Retina (tissue), 1 donor: ENCODE measurements at places on chromosomes 12 and 14.
A peak's percentile ranks its signal among the peaks of the same experiment; 100 is the strongest.

GRCh38 chr12:109575683-109576082, 2.1 kb downstream of the MVK start:
- DNase-seq, result no peak

GRCh38 chr14:91019673-91020072, 40.8 kb downstream of the RPS6KA5 start:
- no peak for DNase-seq

GRCh38 chr12:97301576-97301975, 161.0 kb upstream of the RMST start:
- no peak for DNase-seq

DNA sequence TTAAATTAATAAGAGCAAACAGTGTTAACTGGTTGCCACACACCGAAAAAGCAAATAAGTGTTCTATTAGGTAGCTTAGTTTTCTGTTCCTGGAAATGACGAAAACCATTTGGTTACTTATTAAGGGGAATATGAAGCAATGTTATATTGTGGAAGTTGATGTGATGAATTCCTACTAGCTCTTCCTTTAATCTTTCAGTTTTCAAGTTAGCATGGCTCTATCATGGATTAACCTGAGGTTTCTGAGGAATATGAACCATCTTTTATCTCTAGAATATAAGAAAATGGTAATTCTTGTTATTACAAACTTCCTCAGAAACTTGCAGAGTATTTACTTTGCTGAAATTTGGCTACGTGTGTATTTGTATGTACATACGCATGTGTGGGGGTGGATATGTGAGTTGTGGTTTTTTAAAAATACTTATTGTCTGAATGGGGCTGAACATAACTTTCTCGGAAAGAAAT, 245.7 kb downstream of the KCNC2 start:
- no peak for DNase-seq

DNA sequence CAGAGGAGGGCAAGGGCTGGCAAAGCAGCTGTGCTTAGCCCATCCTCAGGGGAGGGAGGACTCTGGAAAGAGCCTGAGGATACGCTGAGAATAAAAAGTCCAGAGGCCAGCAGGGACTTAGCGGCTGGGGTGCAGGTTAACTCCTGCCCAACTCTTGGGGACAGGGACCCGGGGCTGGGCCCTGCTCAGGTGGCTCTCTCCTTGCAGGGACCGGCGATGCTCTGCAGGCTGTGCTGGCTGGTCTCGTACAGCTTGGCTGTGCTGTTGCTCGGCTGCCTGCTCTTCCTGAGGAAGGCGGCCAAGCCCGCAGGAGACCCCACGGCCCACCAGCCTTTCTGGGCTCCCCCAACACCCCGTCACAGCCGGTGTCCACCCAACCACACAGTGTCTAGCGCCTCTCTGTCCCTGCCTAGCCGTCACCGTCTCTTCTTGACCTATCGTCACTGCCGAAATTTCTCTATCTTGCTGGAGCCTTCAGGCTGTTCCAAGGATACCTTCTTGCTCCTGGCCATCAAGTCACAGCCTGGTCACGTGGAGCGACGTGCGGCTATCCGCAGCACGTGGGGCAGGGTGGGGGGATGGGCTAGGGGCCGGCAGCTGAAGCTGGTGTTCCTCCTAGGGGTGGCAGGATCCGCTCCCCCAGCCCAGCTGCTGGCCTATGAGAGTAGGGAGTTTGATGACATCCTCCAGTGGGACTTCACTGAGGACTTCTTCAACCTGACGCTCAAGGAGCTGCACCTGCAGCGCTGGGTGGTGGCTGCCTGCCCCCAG, 2.8 kb downstream of the B3GNT4 start:
- no peak for DNase-seq

DNA sequence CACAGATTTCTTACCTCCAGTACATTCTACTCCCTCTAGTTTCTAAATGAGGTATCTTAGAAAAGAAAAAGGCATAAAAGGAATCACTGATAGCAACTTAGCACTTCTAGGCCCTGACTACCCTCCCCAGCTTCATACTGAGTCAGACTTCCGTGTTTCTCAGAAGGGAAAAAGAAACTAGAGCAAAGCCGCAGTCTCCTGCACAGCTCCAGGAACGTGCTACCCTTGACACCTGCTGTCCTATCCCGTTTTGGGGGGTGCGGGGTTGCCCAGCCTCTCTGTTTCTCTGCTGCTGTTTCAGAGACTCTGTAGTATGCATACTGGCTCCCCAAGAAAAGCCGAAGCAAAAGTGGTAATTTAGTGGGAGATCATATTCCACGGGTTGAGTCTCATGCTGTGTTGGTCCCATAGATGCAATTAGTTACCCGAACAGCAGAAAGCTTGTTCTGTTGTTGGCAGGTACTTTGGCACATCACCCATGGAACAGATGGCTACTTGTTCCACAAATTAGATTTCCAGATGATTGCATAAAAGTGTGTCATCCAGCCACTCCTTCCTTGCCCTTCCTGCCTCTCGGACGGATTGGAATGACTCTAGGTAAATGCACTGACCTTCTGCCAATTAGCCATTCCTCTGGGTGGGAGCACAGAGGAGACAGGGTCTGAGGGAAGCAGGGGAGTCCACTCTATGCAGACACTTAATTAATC, 438.1 kb downstream of the FUT8 start:
- DNase-seq, result no peak

GRCh38 chr14:60266021-60266937, 17.3 kb downstream of the PPM1A start:
- no peak for DNase-seq

- DNase-seq, result peak; percentile 21
These were observed 3.3 kb downstream of the PPP1R3E start for GRCh38 chr14:23299211-23299957.

- DNase-seq, result peak; percentile 55
These were observed 10.4 kb upstream of the ACVR1B start for GRCh38 chr12:51941011-51941581.

GRCh38 chr14:53325176-53325806, 172.2 kb upstream of the DDHD1 start:
- no peak for DNase-seq

- DNase-seq, result peak; percentile 32
These were observed 156.0 kb downstream of the MED13L start for GRCh38 chr12:116121453-116121871.

DNA sequence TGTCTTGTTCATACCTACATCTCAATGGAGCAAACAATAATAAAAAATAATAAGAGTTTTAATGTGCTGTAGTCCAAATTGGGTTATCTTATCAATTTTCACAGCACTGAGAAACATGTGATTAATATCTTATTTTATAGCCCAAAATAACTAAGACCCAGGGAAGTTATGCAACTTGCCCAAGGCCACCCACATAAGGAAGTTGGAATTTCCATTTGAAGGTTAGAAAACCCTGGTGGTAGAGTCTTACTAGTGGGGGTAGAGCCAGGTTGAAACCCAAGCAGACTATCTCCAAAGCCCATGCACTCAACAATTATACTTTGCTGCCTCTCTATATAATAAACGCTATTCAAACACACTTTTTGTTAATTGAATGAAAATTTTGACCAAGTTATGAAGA, 270.0 kb upstream of the CAND1 start:
- no peak for DNase-seq

DNA sequence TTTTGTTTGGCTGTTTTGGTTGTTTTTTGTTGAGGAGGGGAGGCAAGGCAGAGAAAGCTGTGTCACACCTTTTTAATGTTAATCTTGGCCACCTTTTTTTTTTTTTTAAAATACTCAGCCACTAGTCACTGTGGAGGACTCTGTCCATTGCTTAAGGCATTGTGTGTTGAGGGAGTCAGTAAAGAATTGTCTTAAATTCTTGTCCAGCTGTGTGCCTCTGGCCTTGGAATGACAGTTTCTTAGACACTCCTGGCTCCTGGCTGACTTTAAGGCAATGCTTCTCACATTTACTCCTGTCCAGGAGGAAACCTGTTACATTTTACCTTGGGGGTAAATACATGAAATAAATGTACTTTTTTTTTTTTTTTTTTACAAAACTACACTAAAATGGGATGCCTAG, 18.1 kb upstream of the SMCO2 start:
- DNase-seq, result no peak

DNA sequence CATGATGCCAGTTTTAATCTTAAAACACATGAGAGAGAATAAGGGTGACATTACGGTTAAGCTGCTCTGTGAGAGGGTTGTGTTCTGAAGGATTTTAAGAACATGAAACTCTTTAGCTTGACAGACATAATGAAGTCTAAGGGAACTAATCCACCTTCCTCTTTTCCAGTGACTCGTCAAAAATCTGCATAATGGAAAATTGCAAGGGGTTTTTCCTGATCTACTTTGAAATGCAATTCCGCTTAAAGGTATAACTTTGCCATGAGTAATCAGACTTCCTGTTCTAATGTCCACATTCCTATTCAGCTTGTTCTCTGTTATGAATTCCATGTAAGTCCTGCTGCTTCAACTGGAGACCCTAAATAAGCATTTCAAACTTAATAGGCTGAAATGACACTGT, at the start of gene ZNF705A:
Gene ZNF705A, plus strand, starts transcription at position 171 of the 400 bp plus-strand sequence. CDS start 15,611 bp downstream, outside the sequence.
- no peak for DNase-seq

DNA sequence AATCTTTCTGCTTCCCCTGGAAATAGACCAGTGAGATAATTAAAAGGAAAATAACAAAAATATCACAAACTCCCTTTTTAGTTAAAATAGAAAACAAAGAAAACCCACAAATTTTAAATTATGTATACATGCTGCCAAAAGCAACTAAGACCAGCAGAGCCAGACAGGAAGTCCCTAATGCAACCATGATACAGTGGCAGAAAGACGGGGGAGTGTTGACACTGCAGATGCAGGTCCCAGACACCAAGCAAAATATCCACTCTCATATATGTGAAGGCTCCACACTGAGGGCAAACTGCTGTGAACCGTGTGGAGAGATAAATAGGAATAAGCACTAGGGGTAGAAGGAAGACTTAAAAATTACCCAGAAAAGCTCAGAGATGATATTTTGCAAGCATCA, 401.0 kb downstream of the BTG1 start:
- peak; percentile 6 for DNase-seq

DNA sequence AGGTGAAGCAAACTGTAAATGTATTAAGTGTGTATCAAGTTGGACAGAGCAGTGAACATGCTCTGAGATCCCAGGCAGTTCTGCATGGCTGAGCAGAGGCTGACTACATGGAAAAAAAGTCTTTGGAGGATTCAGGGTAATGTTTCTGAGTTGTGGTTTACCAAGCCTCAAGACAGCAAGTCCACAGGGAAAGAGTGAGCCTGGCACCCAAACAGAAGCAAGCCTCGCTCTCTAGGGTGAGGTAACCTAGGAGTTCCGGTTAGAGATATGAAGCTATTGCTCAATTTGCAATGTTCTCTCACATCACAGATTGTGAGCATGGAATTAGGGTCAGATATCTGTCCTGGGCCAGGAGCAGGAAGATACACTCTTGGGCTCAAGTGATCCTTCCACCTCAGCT, 158.6 kb downstream of the MON2 start:
- no peak for DNase-seq

DNA sequence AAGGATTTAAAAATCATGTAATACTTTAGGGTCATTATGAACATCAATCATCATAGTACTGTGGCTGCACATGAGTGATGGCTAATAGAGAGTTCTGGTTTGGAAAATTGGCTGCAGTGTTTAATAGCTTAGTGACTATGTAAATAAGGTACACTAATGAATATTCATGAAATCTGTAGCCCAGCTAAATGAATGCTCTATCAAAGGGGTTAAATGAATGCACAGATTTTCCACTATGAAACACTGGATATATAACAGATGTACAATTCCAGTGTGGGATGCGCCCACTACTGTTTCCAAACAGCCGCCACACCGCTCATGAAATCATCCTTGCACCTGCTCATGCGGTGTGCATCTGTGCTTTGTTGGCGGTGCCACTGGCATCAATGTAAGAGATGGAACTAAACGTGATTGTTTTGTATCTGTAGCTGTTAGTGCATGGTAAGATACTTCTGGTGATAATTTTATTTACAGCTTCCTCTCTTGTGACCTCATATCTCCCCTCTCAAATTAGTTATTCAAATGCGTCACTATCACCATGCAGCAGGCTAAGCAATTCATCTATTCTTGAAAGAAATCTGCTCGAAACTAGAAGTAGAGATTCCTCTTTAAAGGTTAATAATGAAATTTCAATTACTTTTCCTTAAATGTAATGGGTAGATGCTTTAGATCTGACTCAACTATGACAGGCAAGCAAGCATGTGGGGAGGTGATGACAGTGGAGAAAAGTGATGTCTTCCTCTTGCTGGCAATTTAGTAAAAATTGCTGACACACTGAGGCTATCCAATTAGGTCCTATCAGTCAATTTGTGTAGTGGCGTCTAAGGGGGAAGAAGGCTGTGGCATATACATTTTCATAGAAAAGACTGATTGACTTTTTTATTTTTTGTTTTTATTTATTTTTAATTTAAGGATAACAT, 433.6 kb downstream of the AEBP2 start:
- DNase-seq, result no peak

- DNase-seq, result no peak
These were observed 36.5 kb downstream of the FOS start for GRCh38 chr14:75315144-75315543.

DNA sequence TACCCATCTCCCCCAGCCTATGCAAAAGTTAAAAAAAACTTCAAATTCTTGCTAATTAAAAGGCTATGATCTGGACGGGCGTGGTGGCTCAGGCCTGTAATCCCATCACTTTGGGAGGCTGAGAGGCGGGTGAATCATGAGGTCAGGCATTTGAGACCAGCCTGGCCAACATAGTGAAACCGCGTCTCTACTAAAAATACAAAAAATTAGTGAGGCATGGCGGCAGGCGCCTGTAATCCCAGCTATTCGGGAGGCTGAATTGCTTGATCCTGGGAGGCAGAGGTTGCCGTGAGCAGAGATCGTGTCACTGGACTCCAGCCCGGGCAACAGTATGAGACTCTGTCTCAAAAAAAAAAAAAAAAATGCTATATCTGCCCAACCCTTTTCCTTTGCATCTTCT, 925.4 kb downstream of the GALC start:
- no peak for DNase-seq

DNA sequence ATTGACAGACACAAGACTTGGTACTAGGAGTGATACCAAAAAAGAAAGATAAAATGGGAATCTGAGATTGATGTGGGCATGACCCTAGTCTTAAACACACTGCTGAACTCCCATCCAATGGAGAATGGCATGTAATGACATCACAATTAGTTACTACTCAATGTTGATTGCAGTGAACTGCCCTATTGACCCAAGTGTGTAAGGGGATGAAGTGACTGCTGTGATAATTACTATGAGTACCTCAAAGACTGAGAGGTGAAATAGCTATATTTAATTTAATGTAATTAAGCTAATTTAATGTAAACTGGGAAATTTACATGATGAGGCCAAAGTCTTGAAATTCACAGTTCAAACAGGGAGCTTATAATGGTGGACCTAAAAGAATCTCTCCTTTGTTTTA, at the start of gene ADAM20:
Gene ADAM20, minus strand, starts transcription at position 101 of the 400 bp plus-strand sequence. CDS start 10,247 bp downstream, outside the sequence.
- DNase-seq, result no peak

DNA sequence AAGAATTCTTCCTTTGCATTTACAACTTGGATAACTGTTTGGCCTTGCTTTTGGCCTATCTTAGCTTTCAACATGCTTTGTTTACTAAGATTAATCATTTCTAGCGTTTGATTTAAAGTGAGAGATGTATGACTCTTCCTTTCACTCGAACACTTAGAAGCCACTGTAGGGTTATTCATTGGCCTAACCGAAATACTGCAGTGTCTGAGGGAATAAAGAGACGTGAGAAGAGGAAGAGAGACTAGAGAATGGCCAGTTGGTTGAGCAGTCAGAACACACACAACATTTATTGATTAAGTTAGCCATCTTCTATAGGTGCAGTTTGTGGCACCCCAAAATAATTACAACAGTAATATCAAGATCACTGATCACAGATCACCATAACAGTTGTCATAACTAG, 62.3 kb upstream of the CCDC175 start:
- DNase-seq, result no peak
